ENCODE measurements at places on chromosomes 2 and 18.

GRCh38 chr2:145715601-145716000 lies 1195.7 kb upstream of the ZEB2 start:
- peak; percentile 17 for DNase-seq

- DNase-seq, result no peak
Measured at GRCh38 chr2:71878626-71879508, 268.8 kb downstream of the CYP26B1 start.

DNA sequence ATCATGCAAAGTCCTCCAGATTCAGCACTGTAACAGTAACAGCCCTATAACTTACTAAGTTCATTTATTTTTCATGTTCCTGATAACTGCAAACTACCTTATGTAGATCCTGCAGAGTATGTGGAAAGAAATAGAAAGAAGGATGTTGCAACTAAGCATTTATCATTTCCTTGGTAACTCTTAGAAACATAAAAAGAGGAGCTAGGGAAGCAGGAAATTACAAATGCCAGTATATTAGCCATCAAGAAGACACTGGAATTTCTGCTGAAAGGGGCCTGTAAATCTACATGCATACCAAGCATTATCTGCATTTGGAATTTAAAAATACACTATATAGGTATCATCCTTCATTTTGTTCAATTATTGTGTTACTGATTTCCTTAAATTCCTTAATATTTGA lies 66.8 kb downstream of the PDE11A start:
- peak; percentile 7 for DNase-seq

DNA sequence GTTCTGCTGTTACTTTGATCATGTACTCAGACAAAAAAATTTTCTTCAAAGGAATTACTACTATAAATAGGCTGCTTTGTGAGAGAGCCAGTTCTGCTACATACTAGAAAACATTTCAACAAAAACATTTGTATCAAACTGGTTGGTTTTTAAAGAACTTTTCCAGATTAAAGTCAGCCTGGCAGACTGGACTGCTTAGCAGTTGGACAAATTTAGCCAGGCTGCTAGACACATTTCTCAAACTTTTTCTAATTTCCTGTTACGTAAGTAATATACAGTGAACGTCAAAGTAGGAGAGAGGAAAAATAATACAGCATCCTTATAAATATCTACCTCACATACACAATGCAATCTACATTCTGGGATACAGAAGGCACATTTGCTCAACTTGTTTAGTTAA lies 109.5 kb downstream of the SP3 start:
- DNase-seq, result no peak

DNA sequence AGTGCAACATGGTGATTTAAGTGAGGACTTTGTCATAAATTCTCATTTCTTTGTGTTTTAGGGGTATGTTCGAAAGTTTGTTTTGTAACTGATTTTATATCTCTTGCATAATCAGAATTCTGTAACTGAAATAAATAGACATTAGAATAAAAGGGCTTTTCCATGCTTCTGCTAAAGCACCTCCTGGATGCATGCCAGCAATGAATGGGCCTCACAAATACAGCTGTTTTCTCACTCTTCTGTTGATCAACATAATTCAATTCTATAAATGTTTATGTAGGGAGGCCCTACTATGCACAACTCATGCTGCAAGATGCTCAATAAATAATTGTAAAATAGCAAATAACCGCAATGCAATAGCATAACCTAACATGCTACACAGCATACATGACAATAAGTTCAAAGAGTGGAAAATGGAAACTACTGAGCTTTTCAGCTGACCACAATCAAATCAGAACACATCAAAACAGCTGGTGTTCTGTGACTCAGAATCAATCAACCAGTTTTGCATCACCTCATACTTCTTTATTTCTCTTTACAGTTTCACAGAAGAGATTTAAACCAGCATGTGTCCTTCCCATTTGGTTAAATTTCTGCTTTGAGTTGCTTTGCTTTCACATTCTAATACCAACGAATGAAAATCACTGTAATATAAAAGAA lies 11.0 kb downstream of the CDH7 start:
- DNase-seq, result no peak

DNA sequence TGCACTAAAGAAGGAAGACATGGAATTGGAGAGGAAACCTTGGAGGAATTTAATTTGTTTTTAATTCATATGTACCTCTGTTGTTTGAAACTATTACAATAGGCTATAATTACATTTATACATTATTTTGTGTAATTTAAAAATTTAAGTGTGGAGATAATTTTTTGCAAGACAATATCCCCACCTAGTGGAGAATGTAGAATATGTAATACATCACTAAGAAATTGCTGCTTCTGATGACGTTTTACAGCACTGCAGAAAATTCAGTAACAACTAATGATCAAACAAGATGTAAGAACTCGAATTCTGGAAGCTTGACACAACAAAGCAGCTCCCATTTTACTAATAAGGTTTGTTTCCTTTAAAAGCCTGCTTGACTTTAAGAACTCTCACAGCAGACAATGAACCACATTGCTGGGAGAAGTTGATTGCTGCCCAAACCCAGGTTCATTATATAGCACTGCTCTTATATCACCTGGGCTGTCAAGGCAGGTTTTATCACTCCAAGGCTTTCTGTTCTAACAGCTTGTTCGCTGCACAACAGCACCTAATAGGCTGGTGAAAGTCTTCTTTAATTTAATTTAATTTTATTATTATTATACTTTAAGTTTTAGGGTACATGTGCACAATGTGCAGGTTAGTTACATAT lies 53.4 kb downstream of the THADA start:
- peak; percentile 64 for DNase-seq

DNA sequence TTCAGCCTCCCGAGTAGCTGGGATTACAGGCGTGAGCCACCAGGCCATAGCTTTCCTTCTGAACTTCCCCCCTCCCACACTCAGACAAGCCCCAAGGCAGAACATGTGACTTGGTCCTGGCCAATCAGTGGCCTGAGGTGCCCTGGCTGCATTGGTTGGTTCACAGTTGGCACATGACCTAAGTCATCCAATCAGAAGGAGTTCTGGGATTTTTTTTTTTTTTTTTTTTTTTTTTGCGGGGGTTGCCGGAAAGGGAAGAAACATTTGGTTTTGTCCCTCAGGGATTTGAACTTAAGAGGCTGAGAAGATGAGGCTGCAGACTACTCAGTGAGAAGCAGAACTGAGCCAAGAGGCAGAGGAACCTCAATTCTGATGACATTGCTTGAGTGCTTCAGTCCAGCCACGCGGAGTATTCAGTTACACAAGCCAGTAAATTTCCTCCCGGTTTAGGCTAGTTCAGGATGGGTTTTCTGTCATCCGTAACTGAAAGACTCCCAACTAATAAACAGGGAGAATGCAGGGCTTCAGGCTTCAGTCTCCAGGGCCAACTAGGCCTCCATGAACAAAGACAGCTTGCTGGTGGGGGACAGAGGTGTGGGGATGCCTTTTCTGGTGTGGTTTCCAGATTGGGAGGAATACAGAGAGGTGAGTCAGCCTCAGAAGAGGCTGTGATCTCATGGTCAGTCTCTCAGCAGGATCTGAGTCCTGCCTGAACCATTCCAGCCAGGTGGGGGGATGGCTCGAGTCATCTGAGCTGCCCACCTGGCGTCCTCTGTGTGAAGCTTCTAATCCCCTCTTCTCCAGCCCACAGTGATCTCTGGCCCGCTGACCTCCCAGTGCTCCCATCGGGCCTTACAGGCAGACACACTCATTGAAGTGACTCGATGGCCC lies 9.2 kb downstream of the PTMA start:
- DNase-seq, result peak; percentile 40

GRCh38 chr2:195051401-195051800 lies 605.6 kb upstream of the SLC39A10 start:
- DNase-seq, result peak; percentile 58

DNA sequence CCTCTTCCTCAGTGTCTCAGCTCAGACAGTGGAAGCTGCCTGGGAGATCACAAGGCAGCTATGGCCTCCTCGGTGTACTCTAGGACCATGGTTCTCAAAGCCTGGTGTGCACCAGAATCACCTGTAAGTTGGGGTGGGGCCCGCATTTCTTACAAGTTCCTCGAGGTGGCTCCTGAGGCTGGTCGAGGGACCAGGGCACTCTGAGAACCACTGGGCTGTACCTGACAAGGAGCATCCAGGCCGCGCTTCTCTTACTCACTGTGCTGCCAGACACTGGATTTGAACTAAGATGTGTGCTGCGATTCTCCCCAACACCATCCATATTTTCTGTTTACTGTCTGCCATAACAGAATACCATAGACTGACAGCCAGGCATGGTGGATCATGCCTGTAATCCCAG lies 59.5 kb downstream of the DIPK1C start:
- DNase-seq, result no peak

GRCh38 chr2:148978026-148978685 lies 60.3 kb upstream of the LYPD6B start:
- no peak for DNase-seq

- DNase-seq, result no peak
Measured at GRCh38 chr2:105417857-105418436, 19.1 kb upstream of the FHL2 start.

Data from epithelial cell of esophagus (primary cell).